ENCODE measurements at places on chromosomes 13 and 19.

GRCh38 chr13:30892966-30893365, 13.1 kb upstream of the MEDAG start:
- no peak for DNase-seq

- DNase-seq: no peak
Measured at GRCh38 chr13:109667807-109668291, 118.5 kb downstream of the IRS2 start.

- DNase-seq: no peak
Measured at GRCh38 chr19:40592170-40592569, 9.0 kb upstream of the LTBP4 start.

DNA sequence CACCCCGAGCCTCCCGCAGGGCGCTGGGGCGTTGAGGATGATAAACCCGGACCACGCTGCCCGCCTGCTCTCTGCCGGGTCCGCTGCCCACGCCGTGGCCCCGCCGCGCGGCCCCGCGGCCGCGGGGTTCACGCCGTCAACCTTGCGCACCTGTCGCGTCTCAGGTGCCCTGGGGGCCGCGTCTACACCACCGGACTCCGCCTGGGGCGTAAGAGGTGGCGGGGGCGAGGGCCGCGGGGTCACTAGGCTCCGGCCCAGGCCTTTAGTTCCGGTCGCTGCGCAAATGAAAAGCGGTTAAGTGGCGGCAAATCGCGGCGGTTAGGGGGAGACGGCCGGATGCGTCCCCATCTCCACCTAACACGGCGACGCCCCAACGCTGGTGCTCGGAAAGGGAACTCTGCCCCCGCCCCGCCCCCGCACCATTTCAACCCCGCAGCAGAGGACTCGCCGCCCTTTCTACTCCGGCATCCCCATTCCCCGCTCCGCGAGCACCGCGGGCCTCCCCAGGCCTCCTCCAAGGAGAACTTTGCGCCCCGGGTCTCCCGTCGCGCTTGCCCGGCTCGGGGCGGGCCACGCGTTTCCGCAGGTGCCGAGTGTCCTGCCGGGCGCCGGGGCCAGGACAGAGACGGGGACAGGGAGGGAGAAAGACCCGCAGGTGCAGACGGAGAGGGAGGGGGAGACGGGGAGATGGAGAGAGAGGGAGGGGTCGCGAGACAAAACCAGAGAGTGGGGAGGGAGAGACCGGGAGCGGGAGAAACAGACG, 4.3 kb downstream of the ONECUT3 start:
- no peak for DNase-seq

- no peak for DNase-seq
Measured at GRCh38 chr19:374183-374885, 29.7 kb upstream of the MIER2 start.

DNA sequence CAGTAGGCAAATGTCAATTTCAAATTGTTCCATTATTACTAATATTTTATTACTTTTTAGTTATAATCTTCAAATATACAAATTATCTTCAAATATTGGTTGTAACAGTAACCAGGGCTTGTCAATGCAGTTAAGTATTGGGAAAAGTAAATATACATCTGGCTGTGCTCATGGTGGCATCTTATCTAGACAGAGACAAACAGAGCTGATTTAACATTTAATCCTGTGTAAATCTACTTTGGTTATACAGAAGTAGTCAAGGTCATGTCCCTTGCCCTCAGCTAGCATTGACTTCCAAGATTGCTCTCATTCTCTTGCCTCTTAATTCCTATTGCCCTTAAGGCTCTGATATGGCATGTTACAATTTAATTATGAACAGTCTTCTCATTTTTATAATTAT, 98.4 kb upstream of the KLHL1 start:
- DNase-seq: no peak

DNA sequence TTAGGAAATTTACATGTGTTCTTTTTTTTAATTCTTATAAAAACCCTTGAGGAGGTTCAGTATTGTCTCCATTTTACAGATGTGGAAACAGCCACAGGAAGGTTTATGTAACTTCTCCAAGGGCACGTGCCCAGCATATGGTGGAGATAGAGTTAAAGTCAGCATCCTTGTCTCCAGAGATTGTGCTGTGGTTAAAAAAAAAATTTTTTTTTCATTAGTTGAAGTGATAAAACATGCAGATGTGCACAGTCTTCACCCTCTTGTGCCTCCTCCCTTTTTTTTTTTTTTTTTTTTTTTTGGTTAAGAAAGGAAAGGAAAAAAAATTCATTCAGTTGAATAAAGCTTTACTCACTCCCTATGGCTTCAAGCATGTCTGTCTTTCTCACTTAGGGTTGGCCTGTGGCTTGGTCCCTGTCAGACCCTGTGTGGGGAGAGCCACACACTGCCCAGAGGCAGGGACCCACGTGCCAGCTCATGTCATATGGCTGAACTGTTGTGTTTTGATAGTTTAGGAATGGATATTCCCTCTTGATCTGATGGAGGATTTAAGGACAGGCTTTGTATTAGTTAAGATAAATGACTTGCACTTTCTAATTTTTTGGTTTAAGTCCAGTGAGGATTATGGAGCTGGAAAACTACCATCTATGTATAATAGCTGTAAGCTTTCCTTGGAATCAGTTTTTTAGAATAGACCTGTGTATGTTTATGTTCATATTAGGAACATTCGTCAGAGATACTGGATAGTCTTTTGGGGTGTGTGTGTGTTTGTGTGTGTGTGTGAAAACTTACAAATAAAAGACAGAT, 19.3 kb downstream of the RNASEH2B start:
- no peak for DNase-seq

DNA sequence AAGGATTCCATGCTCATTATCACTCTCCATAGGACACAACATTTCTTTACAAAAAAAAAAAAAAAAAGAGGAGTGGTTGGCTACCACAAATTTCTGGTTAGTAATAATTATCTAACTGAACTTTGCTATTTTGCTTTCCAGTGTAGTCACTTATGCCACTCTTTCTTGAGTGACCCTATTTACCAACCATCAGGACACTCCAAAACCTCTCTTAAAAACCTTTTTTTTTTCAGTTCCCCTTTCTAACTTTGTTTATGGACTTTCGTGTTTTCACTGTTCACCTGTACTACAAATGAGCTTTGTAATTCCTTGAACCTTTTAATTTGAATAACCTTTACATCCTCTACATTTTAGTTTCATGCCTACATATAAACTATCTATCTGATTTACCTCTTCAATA, 686.5 kb upstream of the PCDH9 start:
- no peak for DNase-seq

GRCh38 chr13:51249255-51249654, 27.1 kb downstream of the FAM124A start:
- DNase-seq: no peak

GRCh38 chr19:28485292-28485691, 727.7 kb downstream of the UQCRFS1 start:
- DNase-seq: no peak

DNA sequence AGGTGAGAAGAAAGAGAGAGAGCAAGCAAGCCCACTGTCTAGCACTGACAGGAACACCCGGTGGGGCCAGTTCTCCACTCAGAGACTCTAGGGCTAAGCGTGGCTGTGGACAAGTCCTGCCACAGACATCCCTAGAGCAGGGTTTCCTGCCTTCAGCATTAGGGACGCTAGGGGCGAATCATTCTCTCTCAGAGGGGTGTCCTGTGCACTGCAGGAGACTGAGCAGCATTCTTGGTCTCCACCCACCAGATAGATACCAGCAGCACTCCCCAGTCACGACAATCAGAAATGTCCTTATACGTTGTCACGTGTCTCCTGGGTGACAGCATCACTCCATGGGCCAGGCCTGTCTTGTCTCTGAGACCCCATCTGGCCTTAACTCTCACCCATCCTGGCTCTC, 1.5 kb downstream of the OR10H1 start:
- no peak for DNase-seq

DNA sequence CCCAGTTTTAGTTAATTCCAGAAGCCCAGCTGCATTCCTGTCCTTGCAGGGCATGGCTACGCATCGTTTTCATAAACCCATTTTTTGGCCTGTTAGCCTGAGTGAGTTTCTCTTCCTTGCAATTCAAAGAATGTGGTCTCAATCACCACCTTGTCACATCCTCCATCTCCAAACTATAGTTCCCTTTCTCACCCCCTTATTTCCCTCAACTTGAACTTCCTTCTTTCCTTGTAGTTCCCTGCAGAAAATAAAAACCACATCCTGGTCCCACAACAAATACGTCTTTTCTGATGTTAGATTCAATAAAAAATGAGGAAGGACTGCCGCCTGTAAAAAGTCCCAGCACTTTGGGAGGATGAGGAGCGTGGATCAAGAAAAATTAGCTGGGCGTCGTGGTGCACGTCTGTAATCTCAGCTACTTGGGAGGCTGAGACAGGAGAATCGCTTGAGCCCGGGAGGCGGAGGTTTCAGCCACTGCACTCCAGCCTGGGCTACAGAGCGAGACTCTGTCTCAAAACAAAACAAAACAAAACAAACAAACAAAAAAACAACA, 13.2 kb downstream of the ADGRE3 start:
- no peak for DNase-seq

DNA sequence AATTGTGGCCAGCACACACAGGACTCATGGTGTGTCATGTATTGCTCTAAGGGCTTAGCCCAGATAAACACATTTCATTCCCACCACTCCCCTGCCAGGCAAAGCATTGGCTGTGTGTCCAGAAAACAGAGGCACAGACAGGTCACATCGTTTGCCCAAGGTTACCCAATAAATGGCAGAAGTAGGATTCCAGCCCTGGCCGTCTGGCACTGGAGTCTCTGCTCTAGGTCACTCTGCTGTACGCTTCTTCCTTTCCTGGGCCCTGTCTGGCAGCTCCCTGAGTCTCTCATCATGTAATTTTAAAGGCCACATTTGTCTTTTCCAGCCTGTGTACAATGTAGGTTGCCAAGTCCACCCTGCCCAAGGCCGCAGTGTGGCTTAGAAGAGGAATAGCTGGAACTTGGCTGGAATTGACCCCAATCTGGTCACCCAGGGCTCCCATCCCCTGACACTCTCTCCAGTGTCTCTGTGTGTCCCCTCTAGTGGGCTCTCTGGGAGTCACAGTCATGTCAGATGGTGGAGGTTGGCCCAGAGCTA, 264.5 kb upstream of the TSHZ3 start:
- DNase-seq: no peak

GRCh38 chr13:31943591-31943990, 88.0 kb upstream of the FRY start:
- no peak for DNase-seq

GRCh38 chr13:51721496-51721895, 82.5 kb downstream of the DHRS12 start:
- no peak for DNase-seq

GRCh38 chr19:9671655-9672054, 3.2 kb downstream of the ZNF562 start:
- no peak for DNase-seq

GRCh38 chr13:33058776-33059327, 42.6 kb downstream of the KL start:
- DNase-seq: no peak

DNA sequence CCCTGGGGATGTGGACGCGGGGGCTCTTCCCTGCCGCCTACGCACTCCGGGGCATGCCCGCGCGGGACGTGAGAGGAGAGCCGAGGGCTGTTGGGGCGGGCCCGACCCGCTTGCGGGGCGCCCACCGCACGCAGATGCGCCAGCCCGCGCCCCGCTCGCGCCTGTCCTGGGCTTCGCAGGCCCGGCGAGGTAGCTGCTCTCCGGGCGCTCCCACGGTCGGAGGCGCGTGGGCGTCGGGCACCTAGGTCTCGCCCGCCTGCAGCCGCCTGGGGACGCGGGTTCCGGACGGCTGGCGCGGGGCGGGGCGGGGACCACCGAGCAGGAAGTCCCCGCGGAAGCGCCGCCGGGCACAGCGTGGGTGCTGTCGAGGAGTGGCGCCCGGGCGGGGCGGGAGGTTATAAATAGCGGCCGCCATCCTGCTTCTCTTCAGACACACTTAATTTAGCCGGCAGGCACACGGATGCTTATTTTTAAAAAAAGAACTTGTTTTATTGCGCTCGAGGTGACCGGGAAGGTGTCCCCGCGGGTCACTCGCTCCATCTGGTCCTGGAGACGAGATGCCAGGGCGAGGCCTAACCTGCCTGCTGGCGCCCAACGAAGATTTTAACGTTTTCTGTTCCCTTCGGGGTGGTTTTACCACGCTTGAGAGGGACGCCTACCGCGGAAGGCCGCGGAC, 561 bp upstream of the GJA3 start:
- DNase-seq: peak; percentile 41

GRCh38 chr19:46634656-46635218, 1.3 kb downstream of the GNG8 start:
- no peak for DNase-seq

- DNase-seq: no peak
Measured at GRCh38 chr19:28397800-28398199, 815.2 kb downstream of the UQCRFS1 start.

- no peak for DNase-seq
Measured at GRCh38 chr13:97212004-97212403, 10.1 kb upstream of the MBNL2 start.

DNA sequence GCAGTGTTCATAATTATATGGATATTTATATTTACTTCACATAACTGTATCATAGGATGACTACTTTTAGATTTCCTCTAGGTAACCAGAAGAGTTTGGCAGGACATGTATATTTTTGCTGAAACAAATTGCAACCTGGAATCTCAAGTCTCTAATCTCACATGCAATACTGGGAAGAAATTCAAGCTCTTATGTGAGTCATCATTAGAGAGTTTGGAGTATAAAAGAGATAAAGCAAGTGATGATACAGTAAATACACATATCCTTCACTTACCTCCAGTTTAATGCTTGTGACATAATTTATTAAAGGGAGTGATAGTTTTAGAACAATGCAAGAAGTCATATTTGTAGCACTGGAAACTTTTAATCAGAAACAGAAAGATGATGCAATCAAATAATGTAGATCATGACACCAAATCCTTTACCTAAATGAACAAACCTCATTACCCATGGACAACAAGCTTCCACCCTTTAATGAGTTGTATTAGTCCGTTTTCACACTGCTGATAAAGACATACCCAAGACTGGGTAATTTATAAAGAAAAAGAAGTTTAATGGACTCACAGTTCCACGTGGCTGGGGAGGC, 15.8 kb upstream of the OR7A17 start:
- DNase-seq: no peak

- DNase-seq: no peak
Measured at GRCh38 chr13:98542568-98543377, 34.1 kb downstream of the STK24 start.
